Chondrocyte (in vitro differentiated cells): ENCODE measurements at places on chromosomes 4 and X. TPM values are rescaled to one million over a fixed set of nuclear protein-coding genes. Genes with fewer than 3 reads are reported as not detected.

- no peak for DNase-seq
Observed at GRCh38 chr4:169100670-169101101, 90.6 kb upstream of the CBR4 start.

DNA sequence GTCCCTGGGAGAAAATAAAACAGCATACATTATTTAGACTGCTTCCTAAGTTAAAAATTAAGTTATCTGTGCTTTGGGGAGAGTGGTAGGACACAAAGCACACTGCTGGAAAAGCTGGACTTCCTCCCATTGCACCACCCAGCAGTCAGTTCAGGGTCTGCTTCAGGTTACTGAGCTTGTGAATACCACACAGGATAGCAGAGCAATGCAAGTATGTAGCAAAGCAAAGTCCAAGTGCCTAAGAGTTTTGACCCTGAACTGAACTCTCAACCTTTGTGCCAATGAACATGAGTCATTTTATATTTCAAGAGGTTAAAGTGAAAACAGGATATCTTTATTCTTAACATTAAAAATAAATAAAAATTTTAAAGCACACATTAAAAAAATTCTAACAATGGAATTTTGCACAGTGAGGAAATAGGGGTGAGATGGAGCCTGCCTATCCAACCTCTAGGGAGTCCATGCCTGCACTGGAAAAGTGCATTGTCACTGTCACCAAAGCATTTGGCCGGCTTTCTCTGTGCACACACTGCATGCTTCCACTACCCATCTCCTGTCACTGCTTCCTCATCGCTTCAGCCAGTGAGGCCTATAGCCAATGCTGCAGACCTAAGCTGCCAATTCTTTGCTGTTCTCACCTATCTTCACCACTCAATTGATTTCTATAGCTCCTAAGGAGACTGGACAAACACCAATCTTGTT is 50.9 kb downstream of the ABCG2 start:
- DNase-seq, result no peak

DNA sequence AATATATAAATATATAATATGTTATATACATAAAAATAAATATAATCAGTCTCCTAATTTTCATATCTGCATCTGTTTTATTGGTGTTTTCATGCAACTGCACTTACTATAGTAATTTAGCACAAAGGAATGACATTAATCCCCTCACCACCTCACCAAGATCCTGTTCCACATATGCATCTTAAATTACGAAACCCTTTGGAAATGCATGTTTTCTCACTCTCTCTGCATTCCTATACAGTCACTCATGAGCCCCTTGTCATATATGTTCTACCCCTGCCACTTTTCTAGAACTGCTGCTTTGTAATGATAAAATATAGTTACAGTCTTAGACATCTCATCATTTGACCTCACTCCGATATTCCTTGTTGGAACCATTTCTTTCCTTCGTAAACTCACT is 728.7 kb upstream of the SLIT2 start:
- no peak for DNase-seq

DNA sequence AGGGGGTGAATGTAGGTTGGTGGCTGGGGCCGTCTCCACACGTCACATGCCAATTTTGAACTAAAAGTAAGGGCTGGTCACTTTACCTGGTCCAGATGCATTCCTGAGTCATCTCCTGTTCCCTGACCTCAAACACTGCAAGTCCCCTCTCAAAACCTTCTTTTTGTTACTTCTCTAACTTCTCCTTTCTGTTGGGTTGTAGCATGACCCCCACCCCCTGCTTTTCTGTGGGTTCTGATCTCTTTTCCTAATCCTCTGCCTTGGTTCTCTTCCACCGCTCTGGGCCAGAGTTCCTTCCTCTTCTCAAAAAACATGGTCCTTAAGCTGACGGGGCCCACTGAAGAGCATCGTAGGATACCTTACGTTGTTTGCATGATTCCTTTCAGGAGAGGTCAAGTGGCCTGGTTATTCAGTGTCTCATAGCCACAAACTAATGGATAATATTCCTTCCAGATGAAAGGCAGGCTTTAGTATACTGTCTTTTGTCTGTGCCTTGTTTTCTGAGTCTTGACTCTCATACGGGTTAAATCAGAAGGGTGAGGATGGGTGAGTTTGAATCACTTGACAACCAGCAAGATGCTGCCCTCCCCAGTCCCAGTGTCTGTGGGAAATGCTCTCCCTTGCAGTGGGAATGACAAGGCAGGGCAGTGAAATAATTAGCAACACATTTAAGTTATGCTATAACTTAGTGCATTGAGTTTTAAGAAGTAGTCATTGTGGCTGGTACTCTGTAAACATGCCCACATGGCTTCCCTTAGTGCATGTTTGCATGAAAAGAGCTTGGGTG is 15.1 kb downstream of the SMS start:
- no peak for DNase-seq

- DNase-seq, result no peak
Observed at GRCh38 chr4:6116696-6117285, 83.6 kb downstream of the JAKMIP1 start.

GRCh38 chrX:38959736-38960135 is 158.5 kb downstream of the MID1IP1 start:
- DNase-seq, result no peak

The PDE5A gene
- total RNA-seq, result 7.0 to 21.8 TPM (median 17.0 TPM) in 3 replicates

The VCX3B gene
- not detected in 3 replicates for total RNA-seq

The CLDN22 gene
- total RNA-seq, result not detected in 3 replicates
